ENCODE measurements at places on chromosomes 16 and 17.
A peak's percentile ranks its signal among the peaks of the same experiment; 100 is the strongest.

GRCh38 chr16:4052801-4053293 lies 63.4 kb downstream of the ADCY9 start:
- no peak for DNase-seq

GRCh38 chr17:59160157-59161025 lies 4.8 kb downstream of the PRR11 start:
- no peak for DNase-seq

DNA sequence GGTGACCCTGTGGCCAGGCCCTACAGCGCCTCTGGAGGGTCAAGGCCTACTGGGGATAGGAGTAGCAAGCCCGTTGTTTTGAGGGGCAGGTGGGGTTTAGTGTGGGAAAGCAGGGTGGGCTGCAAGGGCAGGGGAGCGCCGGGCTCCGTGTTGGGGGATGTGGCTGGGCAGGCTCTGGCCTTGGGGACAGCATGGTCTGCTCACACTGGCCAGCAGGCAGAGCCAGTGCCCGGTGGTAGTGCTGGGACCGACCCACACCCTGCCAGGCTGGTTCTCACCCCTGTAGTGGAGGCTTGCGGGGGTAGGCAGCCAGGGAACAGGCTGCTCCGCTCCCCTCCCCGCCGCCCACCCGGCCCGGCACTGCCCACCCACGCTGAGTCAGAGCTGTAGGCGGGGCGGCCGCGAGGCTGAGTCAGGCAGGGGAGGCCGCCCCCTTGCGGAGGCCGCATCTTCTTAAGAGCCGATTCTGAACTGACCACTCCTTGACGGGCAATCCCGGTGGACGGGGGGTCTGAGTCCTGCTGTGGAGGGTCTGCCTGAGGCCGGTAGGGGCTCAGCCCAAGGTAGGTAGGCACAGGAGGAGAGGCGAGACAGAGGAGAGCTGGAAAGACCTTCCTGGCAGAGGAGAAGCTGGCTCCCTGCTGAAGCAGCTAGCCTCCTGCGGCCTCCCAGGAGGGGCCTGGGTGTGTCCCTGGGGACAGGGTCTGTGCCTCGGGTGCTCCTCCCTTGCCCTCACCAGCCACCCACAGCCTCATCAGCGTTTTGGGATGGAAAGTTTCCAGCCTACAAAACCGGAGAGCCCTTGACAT lies 62.4 kb downstream of the BAIAP2 start:
- DNase-seq: peak; percentile 46

- DNase-seq: no peak
These were observed 1.4 kb downstream of the HES7 start for GRCh38 chr17:8122422-8122923.

DNA sequence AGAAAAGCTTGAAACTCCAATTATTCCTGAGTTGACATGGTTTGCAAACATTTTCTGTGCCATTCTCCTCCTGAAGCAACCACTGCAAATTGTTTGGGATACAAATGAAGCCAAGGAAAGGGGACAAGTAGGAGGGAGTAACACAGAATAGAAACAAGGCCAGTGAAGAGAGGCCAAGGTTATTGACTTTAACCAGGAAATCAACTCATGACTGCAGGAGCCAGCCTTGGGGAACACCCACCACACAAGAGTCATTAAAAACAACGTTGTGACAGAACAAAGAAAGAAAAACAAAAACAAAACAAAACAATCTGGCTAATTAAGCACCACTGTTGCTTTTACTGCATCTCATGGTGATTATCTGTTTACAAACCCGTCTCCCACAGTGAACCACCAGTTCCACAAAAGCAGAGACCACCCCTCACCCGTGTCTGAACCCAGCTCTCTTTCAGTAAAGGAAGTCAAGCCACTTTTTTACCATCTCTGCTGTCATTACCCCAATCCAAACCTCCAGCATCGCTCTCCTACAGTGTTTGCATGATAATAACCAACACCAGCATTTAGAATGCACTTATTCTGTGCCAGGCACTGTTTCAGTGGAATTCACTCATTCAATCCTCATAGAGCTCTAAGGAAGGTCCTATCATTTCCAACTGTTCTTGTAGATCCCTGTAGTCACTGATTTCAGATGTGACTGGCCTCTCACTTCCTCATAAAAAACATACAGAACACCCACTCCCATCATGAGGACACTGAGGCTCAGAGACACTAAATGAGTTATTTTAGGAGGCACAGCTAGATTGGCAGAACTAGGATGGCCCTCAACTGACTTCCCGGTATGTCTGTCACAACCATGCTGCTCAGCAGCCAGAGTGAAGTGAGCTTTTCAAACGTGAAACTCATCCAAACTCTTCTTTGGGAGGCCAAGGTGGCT lies 2.0 kb downstream of the ZDHHC1 start:
- no peak for DNase-seq

DNA sequence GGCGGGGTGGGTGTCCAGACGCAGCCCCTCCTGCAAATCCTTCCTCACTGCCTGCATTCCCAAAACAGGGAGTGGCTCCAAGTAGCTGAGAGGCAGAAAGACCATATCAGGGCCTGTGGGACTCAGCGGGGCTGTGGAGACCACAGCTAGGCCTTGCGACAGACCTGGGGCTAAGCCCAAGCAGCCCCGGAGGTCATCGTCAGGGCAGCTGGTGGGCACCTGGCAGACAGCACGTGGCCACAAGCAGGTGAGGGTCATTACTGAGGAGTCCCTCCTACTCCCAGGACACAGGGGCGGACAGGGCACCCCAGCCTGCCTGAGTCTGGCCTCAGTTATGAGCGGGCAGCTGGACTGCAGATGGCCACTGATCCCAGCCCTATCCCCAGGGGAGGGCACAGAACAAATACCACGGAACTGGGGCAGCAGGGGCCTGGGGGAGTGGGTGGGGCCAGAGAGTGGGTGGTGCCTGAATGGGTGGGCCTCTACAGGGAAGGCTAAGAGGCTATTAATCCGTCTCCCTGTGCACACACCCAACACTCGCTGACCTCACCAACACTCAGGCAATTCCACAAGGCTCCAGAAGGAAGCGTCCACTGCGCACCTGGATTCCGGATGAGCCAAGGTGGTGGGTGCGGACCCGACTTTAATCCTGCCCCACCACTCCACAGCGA lies 8.5 kb downstream of the HS3ST6 start:
- no peak for DNase-seq

DNA sequence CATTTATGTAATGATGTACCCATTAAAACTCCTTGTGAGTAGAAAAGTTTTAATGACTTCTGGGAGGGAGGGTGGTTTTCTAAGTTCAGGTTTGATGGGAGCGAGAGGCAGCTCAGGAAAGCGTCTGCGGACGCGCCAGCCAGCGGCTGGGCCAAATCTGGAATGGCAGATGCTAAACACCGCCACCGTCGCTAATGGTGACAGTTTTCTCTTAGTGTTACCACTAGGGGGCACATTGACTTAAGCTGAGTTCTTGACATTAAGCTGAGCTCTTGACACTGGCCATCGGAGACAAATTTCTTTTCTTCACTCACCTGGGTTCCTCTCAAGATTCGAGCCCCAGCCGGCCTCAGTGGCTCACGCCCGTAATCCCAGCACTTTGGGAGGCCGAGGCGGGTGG lies 6.7 kb downstream of the TRPV1 start:
- DNase-seq: peak; percentile 16

- no peak for DNase-seq
These were observed 168.9 kb upstream of the CIBAR2 start for GRCh38 chr16:85281181-85281580.

DNA sequence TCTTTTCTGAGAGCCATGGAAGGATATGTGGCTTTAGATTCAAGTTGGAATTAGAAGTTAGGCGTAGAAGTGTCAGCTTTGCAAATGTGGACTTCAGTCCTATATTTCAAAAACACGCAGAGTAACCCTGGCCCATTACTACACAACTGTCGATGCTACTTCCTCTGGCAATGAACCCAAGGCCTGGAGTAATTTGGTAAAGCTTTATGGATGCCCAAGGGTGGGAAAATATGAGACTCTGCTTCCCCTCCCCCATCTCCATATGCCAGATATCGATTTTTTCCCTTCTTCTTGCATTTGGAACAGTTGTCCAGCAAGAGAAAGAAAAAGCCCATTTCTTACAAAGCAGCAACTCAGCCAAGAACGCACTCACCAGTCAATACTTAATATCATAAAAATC lies 2.9 kb upstream of the MAP1LC3B start:
- no peak for DNase-seq

- DNase-seq: no peak
These were observed 37.9 kb downstream of the PIGL start for GRCh38 chr17:16254773-16255400.

DNA sequence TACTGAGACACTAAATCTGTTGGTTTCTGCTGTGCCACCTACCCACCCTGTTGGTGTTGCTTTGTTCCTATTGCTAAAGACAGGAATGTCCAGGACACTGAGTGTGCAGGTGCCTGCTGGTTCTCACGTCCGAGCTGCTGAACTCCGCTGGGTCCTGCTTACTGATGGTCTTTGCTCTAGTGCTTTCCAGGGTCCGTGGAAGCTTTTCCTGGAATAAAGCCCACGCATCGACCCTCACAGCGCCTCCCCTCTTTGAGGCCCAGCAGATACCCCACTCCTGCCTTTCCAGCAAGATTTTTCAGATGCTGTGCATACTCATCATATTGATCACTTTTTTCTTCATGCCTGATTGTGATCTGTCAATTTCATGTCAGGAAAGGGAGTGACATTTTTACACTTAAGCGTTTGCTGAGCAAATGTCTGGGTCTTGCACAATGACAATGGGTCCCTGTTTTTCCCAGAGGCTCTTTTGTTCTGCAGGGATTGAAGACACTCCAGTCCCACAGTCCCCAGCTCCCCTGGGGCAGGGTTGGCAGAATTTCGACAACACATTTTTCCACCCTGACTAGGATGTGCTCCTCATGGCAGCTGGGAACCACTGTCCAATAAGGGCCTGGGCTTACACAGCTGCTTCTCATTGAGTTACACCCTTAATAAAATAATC lies 14.6 kb downstream of the STH start:
- DNase-seq: no peak

DNA sequence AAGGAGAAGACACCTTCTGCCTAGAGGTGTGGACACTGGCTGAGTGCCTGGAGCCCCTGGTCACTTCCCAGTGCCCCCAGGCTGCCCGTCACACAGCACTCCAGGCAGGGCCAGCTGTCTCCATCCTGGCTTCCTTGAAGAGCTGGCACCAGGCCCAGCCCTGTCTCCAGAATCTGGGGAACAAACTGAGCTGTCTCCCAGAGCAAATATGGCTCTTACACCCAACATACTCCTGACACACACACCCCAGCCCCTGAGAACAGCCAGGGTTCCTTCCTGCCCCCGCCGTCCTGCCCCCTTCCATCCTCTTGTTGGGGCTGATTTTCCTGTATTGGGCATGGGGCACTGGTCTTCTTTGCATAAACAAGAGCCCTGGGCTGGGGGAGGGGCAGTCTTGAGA lies 9.1 kb downstream of the NHERF1 start:
- DNase-seq: no peak

GRCh38 chr16:23521037-23521743 lies 10.9 kb upstream of the GGA2 start:
- DNase-seq: no peak

DNA sequence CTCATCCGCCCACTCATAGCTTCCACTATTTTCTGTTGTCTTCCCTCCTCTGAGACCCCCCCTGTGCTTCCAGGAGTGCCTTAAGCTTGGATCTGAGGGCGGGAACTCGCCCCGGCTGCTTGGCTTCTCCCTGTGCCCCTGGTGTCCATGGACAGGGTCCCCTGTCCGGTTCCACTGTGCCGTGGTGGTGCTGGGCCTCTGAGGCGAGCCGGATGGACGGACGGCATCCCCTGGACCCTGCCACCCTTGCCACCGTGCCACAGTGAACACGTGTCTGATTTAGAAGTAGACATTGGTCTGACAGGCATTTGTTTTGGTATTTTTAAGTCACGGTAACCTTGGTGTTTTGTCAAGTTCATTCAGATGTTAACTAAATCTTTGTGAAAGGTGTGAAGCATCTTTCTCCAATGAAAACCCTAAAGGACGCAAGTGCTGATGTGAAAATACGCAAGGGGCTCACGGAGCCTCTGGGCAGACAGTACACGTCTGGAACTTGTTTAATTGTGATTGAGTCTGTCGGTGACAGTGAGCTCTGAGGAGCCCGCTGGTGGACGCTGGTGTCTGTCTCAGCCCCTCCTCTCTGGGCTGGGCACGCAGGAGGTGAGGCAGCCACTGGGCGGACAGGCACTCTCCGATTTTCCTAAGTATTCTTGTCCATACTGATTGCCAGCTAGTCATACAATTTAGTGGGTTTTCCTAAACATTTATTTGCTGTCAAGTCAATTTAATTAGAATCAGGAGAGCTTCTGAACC lies 26.3 kb downstream of the ZNF750 start:
- DNase-seq: no peak

GRCh38 chr17:36120221-36120620 lies 16.6 kb downstream of the CCL4 start:
- no peak for DNase-seq

DNA sequence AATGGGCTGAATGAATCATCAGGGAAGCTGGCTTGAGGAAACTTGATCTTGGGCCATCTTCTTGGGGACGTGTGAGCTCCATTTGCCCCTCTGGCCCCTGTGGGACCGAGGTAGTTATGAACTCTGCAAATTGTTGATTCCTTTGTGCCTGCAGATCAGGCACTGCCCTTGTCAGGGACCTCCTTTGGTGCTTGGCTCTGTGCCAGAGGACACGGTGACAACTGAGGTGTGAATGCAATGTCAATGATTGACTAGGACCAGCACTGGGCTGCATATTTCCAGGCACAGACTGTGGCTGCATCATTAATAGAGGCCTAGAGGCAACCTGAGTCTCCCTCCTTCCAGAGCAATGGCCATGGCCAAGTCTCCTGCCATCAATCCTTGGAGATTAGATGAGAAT lies 23.8 kb downstream of the PDILT start:
- DNase-seq: no peak

- peak; percentile 50 for DNase-seq
These were observed 1.1 kb downstream of the CHRNE start for GRCh38 chr17:4901648-4902344.

- peak; percentile 84 for DNase-seq
These were observed 19.1 kb upstream of the STAC2 start for GRCh38 chr17:39244600-39245570.

- no peak for DNase-seq
These were observed 108.9 kb upstream of the EEF2KMT start for GRCh38 chr16:5206331-5206990.

GRCh38 chr17:41787021-41787418 lies 509 bp upstream of the JUP start:
- DNase-seq: no peak
